ENCODE measurements at places on chromosomes 12 and 14. TPM values are rescaled to one million over a fixed set of nuclear protein-coding genes. Genes with fewer than 3 reads are reported as not detected.
A peak's percentile ranks its signal among the peaks of the same experiment; 100 is the strongest.

- no peak for DNase-seq
These were observed at the start of gene TMEM132C for GRCh38 chr12:128267131-128267622. Gene TMEM132C, plus strand, starts transcription at chr12:128267170. Its CDS starts 233 bp downstream, at chr12:128267403.

GRCh38 chr12:68530965-68531364 is 79.7 kb upstream of the RAP1B start:
- DNase-seq: no peak

- peak; percentile 54 for DNase-seq
These were observed 16.7 kb upstream of the CD163L1 start for GRCh38 chr12:7460375-7461259.

DNA sequence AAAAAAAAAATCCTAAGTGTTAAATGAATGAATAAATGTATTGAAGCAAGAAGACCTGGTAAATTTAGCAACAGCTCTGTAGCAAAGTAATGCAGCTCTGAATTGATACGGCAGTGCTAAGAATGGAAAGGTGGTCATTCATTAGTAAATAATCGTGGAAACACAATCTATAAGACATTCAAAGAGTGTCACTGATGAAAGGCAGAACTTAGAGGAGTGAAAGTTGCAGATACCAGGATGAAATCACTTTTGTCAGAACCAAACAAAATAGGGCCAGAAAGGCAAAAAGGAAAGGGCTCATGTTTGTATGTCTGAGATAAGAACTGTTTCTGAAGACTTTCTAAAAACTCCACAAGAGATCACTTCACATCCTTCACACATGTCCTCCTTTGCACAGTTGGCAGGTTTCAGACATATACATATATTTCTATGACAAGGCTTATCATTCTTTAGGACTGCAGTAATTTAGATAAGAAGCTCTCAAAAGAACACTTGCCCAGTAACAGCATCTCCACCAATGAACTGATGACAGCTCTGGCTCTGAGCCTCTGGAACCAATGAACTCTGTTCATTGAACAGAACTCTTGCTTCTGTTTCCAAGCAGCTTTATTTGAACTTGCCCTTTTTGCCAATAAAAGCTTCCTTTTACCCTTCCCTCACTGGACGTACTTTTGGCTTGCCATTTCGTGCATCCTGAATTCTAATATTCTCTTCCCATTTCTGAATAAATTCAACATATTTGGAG is 4.2 kb upstream of the LRR1 start:
- no peak for DNase-seq

- DNase-seq: peak; percentile 27
These were observed 147.3 kb downstream of the ADGRD1 start for GRCh38 chr12:131101006-131101405.

- no peak for DNase-seq
These were observed 106.9 kb upstream of the ETV6 start for GRCh38 chr12:11542599-11542998.

- no peak for DNase-seq
These were observed 2.7 kb upstream of the SIVA1 start for GRCh38 chr14:104750056-104750752.

- DNase-seq: no peak
These were observed 41.1 kb downstream of the ACSM4 start for GRCh38 chr12:7344833-7345606.

- no peak for DNase-seq
These were observed 153.4 kb downstream of the PIK3C2G start for GRCh38 chr12:18414671-18415070.

DNA sequence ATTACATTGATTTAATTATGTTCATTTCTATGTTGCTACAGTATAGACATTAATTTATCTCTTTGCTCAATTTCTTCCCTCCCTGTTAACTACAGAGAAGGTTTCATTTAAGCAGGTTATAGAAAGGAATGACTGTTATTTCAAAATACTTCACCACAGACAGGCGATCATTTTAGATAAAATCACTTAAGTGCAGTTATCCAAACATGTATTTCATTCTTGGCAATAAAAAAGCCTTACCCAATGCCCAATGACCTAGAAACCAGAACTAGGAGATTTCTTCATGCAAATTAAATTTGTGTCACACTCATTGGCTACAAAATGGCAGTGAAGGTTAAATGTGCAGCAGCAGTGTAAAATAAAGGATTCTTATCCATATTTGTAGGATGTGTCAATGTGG is 266.4 kb downstream of the KCNH5 start:
- no peak for DNase-seq

DNA sequence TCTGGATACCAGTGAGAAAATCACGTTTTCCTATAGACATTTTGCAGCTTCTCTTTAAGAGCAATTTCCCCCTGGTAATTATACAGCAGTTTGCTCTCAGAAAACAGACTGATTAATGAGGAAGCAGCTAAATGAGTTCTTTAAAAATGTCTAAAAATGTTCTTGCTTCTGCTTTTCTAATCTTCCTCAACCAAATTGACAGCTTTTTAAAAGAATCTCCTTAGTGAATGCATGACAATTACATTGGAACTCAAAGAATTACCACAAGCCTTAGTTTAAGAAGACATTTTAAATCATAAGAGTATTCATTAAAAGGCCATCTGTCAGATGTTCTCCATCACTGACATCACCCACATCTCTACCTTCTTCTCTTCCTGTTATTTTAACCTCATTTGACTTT is 135.8 kb upstream of the PLXNC1 start:
- no peak for DNase-seq

DNA sequence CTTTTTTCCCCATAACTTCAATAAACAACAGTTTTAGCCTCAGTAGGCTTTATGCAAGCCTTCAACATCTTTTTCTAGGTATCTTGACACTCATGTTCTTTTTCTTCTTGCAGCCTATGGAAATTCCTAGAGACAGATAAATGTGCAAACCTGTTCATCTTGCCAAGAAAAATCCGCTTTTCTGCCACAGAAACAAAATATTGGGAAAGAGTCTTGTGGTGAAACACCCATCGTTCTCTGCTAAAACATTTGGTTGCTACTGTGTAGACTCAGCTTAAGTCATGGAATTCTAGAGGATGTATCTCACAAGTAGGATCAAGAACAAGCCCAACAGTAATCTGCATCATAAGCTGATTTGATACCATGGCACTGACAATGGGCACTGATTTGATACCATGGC is 295.9 kb downstream of the ZFP36L1 start:
- DNase-seq: no peak

DNA sequence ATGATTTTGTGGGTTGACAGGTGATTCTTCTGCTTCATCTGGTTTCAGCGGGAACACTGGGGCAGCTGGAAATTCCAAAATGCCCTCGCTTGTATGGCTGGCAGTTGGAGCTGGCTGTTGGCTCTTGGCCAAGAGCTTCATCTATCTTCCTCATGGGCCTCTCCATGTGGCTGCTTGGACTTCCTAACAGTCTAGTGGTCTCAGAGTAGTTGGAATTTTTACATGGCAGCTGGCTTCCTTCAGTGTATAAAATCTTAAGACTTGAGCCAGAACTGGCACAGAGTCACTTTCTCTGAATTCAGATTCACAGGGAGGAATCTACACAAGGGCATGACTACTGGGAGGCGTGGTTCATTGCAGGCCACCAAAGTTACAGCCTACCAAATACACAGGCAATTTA is 204.9 kb upstream of the RMST start:
- DNase-seq: no peak

The GLI1 gene
- 4.2 TPM for total RNA-seq

The GRIP1 gene
- 31.1 TPM for total RNA-seq

The PCBP2 gene
- 675 TPM for total RNA-seq

The NANOG gene
- total RNA-seq: 2.5 TPM

The APOF gene
- not detected for total RNA-seq

The KRT73 gene
- total RNA-seq: not detected

The TMEM121 gene
- total RNA-seq: 1.1 TPM

The PTPN6 gene
- 40.4 TPM for total RNA-seq

The GNG2 gene
- 10.0 TPM for total RNA-seq

The ATP23 gene
- total RNA-seq: 8.5 TPM
